A673 (cell line): ENCODE measurements at places on chromosomes 1 and 21. TPM values are rescaled to one million over a fixed set of nuclear protein-coding genes. Genes with fewer than 3 reads are reported as not detected.

The PGBD5 gene
- 0.22 and 0.52 TPM in 2 replicates for total RNA-seq

The TSPEAR gene
- 8.3 and 12.4 TPM in 2 replicates for total RNA-seq

The REN gene
- total RNA-seq = not detected in 2 replicates

The THRAP3 gene
- total RNA-seq = 133 and 143 TPM in 2 replicates
